GM10248 (cell line): ENCODE measurements at places on chromosomes 2 and 18.

DNA sequence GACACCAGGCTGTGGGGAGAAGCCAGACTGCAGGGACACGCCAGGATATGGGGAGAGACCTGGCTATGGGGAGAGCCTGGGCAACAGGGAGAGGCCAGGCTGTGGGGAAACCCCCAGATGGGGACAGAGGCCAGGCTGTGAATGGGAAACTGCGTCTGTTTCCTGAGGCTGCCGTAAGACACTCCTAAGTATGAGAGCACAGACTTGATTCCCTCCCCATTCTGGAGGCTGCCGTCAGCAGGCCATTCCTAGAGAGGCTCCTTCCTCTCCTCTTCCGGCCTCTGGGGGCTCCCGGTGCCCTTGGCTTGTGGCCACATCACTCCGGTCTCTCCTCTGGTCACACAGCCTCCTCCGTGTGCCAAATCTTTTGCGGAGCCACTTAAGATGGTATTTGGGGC is 32.3 kb downstream of the ADI1 start:
- no peak for DNase-seq

- no peak for DNase-seq
Measured at GRCh38 chr2:72113847-72114692, 33.6 kb downstream of the CYP26B1 start.

DNA sequence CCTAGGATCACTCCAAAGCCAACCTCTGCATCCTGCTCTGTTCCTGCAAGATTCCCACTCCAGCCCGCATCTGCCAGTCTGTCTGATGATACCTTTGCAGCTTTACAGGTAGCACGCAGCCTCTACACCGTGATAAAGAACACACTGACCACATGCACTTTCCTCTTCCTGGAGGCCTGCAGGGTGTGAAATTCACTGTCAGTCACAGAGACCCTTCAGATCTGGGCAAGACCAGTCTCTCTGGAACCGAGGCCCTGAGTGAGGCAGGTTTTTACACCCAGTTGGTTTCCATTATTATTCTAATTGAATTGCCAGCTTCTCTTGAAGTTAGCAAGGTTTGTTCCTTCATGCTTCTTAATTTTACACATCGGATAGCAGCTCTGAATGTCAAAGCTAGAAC is 30.5 kb upstream of the TWIST2 start:
- DNase-seq: no peak

GRCh38 chr18:77059294-77059916 is 73.2 kb downstream of the MBP start:
- DNase-seq: no peak

DNA sequence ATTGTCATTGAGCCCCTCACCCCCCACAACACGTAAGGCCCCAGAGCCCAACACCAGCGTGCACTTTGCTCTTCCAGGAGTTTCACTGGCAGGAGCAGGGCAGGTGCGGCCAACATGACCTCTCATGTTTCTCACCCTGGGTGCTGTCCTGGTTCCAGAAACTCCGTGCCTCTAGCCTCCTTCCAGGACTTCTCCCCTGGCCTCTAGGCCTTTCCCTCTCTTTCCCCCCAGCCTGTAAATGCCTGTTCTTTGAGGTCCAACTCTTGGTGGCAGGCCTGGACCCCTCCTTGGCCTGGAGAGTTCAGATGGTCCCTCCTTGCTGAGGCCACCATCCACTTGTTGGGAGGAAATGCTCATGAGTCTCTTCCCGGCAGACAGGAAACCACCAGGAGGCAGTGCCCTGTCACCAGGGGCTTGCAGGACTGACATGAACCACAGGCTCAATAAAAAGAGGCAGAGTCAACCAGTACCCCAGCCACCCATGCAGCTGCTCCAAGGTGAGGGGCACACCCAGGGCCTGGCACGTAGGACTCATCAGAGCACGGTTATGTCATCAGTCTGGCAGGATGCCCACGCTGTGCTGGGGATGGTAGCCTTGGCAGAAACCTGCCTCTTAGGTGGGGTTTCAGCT is 1.5 kb downstream of the MALL start:
- no peak for DNase-seq

- DNase-seq: no peak
Measured at GRCh38 chr2:2175381-2176090, 155.5 kb downstream of the MYT1L start.

GRCh38 chr2:216915557-216916150 is 55.8 kb upstream of the TNP1 start:
- no peak for DNase-seq

DNA sequence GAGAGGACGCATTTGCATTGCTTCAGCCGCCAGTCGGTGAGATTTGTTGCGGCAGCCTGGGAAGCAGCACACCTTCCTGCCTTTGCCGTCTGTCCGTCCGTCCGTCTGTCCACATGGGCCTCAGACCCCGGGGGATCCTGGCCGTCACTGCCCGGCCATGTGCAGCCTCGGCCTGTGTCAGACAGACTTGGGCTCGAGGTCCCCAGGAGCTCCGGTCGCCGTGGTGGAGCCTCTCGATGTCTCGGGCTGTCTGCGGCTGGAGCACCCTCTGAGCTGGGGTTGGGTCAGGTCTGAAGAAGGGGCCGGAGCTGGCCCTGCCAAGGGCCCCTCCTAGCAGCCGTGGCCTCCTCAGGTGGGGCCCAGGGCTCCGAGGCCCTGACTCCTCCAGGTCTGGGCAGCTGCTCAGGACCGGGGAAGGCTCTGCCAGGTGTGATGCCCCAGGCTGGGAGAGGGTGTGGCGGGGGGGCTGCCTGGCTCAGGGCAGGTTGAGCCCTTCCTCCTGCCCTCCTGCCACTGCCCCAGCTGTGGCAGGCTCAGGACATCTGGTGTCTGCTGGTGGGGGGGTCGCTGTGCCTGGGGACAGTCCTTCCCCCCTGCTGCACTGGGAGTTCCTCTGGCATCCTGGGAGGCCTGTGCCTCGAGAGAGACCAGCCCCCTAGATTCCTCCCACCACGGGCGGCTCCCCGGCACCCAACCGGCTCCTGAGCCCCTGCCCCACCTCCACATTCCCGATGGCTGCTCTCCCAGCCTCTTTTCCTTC is 11.8 kb downstream of the NEU4 start:
- peak; percentile 13 for DNase-seq

DNA sequence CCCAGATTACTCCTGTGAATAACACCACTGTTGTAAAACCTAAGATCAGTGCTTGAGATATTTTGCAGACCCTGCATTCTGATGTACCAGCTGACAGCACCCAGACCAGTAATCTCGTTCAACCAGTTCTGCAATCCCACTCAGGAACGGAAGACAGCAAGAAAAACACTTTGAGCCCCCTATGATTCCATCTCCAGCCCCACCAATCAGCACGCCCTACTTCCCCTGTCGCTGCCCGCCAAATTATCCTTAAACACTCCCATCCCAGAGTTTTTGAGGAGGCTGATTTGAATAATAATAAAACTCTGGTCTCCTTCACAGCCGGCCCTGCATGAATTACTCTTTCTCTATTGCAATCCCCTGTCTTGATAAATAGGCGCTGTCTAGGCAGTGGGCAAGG is 173.9 kb upstream of the CDH2 start:
- DNase-seq: no peak

GRCh38 chr18:78607784-78608183 is 371.8 kb upstream of the SALL3 start:
- DNase-seq: no peak

GRCh38 chr2:16393500-16394071 is 272.0 kb downstream of the CYRIA start:
- DNase-seq: no peak

GRCh38 chr2:68961380-68961779 is 8.7 kb upstream of the GKN2 start:
- no peak for DNase-seq

DNA sequence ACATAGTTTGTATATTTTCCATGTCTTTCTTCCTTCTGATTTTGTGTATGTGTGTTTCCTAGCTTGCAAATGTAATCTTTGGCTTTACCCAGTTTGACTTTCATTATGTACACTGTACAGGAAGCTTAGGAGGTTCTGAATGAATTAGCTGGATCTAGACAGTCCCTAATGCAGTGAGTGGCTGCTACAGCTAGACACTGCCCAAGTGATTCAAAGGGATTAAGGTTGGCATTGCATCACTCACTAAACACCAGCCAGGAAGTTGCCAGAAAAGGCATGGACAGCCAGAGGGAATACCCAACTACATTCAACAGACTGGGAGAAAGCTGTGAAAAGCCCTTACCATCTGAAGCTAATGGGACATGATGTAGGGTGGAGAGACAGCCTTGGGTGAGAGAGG is 316.0 kb upstream of the MEX3C start:
- no peak for DNase-seq

DNA sequence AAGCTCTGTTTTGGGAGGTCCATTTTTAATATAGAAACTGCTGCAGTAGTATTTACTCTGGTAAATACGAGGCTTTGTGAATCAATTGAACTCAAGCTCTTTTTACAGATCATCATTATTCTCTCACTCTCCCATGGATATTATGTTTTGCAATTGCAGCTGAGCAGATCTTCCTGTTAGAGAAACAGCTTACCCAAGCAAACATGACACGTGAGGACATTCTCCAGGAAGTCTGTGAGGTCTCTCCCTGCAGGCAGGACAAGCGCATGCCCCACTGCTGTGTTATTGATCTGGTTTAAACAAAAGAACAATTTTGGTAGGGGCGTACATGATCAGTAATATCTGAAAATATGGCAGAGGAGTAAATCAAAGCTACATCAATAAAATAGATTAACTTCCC is 72.1 kb downstream of the COL6A3 start:
- DNase-seq: no peak

GRCh38 chr2:187075199-187075635 is 226.2 kb upstream of the ZSWIM2 start:
- no peak for DNase-seq

DNA sequence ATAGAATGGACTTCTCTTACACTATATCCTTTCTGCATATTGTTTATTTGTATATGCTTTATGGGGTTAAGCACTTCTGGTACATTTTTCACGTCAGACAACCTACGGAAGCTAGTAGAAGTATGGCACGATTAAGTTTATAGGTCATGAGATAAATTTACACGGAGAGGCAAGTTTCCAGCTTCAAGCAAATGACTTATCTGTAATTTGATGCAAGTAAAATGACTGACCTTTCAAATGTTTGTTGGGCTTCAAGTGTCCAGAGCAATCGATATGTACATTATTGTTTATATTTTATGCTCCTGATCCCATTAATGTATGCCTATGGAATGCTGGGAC is 97.5 kb upstream of the EFEMP1 start:
- DNase-seq: no peak

DNA sequence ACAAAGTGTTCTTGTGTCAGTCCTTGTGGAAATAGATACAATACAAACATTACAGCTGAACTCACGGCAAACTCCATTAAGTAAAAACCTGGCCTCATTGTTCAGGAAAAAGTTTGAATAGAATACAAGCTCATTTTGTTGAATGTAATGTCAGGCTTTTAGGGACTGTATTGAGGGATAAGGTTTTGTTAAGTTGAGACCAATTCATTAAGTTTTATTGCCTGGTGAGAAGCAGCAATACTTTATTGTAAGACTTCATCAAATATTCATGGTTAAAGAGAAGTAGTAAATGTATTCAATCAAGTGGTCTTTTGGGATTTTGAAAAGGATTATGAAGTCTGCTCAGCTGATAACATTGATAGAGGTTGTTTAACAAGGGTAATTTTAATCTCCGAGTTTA is 35.4 kb upstream of the METAP1D start:
- DNase-seq: no peak

DNA sequence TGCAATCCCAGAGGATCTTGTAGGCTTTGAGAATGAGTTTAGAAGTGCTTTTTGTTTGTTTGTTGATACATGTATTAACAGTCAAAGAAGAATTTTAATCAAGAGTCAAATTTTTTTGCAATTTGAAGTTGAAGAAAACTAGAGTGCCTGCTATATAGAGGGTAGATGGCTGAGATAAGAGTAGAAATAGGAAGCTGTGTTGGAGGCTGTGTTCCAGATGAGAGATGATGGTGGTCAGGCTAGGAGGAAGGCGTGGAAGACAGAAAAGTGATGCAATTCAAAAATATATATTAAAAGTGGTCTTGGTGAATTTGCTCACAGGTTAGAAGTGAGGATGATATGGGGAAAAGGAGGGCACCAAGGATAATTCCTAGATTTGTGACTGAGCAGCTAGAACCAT is 978.3 kb downstream of the BCL11A start:
- DNase-seq: no peak

DNA sequence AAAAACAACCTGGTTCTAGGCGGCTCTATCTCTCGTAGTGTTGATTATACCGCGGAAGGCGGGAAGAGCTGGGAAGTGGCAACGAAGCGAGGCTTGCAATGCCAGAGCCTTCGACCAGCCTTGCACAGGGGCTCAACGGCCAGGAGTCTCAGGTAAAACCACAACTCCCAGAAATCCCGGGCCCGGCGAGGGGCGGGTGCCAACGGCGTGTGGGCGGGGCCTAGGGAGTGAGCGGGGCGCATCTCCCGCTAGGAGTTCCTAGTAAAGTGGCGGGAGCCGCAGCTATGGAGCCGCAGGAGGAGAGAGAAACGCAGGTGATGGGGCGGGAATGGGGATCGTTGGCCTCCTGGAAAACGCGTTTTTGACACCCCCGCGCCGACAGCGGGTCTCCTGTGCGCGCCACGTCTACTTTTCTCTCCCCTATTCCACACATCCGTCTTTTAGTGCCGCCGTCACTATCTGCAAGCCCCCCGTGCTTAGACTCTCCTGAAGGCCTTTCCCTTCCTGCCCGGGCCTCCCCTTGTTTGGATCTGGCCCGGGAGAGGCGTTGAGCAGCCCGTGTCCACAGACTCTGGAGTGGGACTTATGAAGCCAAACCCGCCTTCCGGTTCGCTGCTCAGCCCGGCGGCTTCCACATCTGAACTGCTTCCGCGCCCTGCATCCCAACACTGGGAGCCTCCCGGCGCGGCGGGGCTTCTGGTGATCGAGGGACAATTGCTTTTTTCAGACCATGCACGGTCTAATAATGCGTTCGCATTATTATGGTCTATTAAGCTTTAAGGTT is at the start of gene HAUS1:
Gene HAUS1 (plus strand): TSS at position 258 of the 784 bp plus-strand sequence. CDS start 27 bp downstream, at position 285.
- peak; percentile 87 for DNase-seq

DNA sequence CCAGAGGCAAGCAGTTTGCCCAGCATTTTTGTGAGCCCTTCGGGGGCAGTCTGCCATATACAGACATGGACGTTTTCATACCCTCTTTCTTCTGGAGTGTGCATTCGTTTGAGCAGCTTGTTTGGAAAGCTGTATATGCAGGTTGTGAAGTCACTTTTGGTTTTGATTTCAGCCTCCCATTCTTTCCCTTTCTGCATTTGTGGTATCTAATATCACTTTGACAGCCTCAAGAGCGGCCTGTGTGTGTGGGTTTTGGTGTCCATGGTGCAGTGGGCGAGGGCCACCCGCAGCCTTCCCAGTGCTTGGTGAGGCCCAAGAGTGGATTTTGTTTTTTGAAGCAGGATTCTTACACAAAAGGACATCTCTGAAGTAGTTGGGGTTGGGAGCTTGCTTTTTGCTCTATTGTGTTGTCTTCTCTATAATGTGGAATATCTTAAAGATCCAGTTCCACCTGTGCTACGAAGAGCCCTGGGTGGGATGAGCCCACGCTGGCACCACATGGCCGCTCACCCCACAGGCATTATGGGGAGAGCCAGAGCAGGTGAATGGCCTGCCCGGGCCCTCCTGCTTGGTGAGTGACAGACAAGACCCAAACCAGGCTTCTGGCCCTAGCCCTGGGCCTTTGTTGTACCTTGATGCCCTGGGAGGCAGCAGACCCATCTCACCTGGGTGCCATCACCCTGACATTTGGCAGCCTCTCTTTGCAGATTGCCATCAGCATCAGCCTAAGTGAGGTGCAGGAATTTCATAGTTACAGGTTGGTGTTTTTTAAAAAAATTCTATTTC is 29.5 kb downstream of the INPP4A start:
- peak; percentile 52 for DNase-seq

GRCh38 chr18:57803103-57803969 is at the start of gene ATP8B1:
TSS of gene ATP8B1 (minus strand) at chr18:57803315. CDS start at chr18:57731807, 71,508 bp downstream.
- peak; percentile 35 for DNase-seq
